ENCODE measurements at places on chromosomes 7 and 10.

DNA sequence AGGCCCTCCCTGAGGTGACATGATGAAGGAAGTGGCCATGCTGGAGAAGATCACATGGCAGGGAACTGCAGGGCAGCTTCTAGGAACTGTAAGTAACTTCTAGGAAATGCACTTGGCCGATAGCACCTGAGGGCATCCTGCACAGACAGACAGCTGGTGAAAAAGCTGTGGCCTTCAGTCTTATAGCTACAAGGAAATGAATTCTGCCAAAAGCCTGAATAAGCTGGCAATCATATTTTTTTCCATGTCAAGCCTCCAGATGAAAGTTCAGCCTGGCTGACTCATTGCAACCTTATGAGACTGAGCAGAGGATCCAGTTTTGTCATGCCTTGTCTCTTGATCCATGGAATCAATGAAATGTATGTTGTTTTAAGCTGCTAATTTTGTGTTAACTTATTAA, 91.1 kb upstream of the CACNA2D1 start:
- no peak for DNase-seq

- DNase-seq, result peak; percentile 52
Observed at GRCh38 chr7:155491812-155492211, 33.9 kb downstream of the EN2 start.

DNA sequence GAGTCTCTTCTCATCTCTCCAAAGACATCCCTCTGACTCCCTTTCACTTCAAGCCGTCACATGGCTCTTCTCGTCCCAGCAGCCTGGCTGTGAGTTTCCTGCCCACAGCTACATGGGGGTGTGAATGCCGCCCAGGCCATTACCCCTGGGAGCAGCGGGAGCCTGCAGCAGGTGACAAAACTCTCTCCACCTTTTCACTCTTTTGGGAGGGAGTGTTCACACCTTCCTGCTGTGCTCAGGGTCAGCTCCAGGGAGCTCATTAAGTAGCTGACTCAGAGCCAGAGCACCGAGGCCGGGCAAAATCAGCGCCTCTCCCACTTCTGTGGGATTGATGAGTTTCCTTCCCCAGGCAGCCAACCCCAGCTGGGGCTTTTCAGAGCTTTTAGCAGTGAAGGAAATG, 271.3 kb downstream of the TYW1 start:
- DNase-seq, result no peak

- no peak for DNase-seq
Observed at GRCh38 chr10:6211671-6212635, 9.2 kb downstream of the PFKFB3 start.

- DNase-seq, result no peak
Observed at GRCh38 chr7:77157446-77157845, 35.0 kb downstream of the CCDC146 start.

GRCh38 chr10:123380491-123381085, 226.4 kb downstream of the BUB3 start:
- no peak for DNase-seq

DNA sequence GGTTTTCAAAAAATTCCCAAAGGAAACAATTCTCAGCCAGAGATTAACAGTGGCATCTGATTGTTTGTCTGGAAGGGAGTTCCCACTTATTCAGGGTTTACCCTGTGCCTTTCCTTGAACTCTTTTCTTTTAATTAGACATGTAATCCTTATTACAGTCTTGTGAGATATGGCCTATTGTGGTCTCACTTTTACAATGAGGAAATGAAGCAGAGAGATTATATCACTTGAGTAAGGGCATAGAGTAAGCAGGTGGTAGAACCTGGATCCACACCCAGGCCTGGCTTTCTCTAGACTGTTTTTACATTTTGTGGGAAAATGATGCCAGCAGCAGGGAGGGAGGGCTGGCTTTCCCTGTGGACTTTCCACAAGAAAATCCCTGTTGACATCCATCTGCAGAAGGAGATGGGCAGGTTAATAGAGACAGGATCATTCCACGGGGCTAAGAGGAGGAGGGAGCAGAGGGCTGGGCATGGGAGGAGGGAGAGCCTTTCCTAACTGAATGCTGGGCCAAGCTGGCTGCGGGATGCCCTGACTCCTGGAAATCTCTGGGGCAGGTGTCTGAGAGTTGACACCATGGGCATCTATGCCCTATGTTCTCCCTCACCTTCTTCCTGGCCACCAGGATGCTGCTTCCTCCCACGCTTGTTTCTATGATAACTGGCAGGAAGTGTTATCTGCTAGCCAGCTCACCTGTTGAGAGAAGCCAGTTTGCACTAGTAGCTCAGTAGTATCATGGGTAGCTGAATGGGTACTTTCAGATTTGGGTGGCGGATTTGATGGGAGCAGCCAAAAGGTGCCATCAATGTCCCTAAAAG, 28.7 kb upstream of the ARHGAP22 start:
- no peak for DNase-seq

DNA sequence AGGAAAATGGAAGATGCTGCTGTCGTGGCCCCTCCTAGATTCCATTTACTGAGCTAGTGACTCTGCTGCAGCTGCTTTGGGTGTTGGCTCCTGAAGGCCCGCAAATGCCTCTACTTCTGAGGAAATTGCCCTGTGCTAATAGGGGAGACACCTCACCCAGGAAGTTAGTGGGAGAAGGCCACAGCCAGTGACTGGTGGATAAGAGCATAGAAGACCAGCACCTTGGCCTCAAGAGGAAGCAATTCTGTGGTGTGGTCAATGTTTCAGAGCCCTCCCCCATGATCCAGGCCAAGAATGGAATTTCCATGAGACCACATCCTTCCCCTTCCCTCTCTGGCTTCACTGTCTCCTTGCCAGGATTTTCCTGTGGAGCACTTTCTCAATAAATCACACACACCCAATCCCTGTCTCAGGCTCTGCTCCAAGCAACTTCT, 25.0 kb upstream of the FZD1 start:
- no peak for DNase-seq

DNA sequence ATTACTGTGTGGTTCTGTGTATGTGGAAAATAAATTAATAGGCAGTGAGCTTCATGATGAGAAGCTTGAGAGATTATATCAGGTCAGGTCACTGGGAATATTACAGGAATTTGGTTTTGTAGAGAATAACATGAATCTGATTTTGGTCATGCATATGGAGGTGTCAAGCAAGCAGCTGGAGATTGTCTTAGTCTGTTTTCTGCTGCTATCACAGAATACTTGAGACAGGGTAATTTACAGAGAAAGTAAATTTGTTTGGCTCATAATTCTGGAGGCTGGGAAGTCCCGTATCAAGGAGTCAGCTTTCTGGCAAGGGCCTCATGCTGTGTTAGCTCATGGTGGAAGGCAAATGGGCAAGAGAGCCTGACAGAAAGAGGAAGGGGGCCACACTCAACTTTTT, 120.7 kb upstream of the FAM3C start:
- DNase-seq, result no peak

DNA sequence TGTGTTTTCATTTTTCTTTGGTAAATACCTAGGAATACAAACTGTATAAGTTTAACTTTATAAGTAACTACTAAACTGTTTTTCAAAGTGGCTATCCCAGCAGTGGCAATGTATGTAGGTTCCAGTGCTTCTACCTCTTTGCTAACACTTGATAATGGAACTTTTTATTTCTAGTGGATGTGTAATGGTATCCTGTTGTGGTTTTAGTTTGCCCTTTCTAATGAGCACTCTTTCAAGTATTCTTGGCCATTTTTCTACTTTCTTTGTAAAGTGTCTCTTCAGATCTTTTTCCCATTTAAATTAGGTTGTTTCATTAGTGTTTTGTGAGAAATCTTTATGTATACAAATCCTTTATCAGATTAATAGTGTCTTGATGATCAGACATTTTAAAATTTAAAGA, 4.6 kb downstream of the KIF20B start:
- DNase-seq, result no peak

- peak; percentile 62 for DNase-seq
Observed at GRCh38 chr10:6074489-6075301, 12.5 kb upstream of the IL2RA start.

GRCh38 chr7:25122373-25122772, 2.7 kb downstream of the CYCS start:
- no peak for DNase-seq

- DNase-seq, result no peak
Observed at GRCh38 chr10:3720228-3721019, 64.6 kb downstream of the KLF6 start.

GRCh38 chr10:30827531-30828120, 198.1 kb upstream of the LYZL2 start:
- DNase-seq, result no peak

- DNase-seq, result peak; percentile 76
Observed at GRCh38 chr10:80529604-80530003, 8.1 kb upstream of the SH2D4B start.

DNA sequence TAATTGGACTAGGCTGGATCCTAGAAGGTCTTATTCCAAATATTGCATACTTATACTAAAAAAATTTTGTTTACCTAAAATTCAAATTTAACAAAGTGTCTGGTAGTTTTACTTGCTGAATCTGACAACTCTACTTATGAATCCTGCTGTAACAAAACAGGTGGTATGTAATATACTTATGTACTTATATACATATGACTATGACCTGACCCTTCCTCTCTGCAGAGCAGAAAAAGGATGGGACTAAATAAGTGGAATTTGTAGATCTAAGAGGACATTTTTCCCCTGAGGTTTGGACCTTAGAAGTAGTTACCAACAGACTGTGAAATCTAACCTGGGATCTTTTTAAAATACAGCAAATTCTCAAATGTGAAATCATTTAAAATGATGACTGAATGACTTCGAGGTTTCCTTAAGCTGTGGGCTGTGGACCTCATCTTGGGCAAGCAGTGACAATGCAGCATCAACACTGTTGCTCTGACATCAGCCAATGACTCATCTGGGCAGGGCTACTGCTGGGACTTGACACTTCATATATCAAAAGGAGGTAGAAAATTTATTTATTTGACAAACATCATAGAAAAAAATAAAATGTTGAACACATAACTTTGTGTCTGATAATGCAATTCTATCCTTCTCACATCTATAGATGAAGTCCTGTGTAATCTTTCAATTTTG, 73.6 kb downstream of the RELN start:
- no peak for DNase-seq

DNA sequence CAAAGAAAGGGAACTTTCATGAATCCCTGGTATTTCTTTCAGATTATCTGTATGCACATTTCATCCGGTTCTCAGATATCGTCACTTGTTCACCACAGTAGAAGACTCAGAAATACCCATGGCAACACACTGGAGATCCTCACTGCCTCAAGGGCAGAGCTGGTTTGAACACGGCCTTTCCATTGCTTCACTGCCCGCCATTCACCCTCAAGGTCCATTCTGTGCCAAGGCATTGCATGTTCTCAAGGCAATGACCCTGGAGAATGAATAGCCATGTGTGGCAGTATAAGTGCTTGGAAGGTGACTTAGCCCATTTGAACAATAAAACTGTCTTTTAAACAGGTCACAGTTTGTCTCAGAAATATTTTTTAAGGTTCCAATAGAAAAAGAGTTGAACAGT, 606.5 kb downstream of the IPMK start:
- DNase-seq, result no peak

- DNase-seq, result no peak
Observed at GRCh38 chr10:79132681-79133381, 64.1 kb downstream of the ZMIZ1 start.

GRCh38 chr7:47932016-47932415, 16.2 kb downstream of the PKD1L1 start:
- no peak for DNase-seq

DNA sequence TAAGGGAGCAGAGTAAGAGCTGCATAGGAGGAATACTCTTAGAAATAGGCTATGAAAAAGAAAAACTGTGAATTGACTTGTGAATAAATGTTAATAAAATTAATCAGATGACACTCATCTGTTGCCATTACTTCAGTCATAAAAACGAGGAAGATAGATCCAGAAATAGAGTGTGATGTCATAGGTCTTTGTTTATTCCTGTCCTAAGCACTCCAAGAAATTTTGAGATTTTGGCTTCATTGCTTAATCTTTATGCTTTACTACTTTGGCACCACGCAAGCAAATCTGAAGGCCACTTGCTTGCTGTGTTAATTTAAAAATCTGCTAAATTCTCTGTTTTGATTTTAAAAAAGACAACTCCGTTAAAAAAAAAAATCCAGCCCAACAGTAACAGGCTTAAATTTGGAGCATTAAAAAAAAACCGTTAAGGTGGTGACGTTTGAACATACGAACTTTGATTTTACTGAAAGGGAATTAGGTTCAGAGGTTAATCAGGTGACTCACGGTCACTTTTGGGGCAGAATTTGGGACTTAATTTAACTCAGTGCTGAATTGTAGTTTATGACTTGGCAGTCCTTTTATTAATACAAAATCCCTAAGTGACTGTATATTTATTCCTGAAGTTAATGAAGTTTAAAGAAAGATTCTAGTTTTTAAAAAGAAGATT, 3.4 kb downstream of the IFRD1 start:
- no peak for DNase-seq

DNA sequence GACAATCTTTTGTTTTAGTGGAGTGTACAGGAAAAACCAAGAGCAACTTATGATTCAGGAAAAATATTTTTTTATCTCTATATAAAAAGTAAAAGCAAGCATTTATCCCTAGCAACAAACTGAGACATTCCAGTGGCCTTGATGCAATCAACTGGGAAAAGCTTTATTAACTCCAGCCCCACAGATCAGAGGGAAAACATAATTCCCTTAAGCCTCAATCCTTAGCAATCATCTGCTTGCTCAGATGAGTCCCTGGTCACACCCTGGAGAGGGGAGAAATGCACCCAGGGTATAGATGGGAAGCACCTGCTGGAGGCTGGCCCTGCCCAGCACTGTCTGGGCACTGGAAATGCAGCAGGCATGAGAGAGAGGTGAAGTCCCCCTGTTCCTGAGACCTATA, 636.6 kb downstream of the TNS3 start:
- no peak for DNase-seq

DNA sequence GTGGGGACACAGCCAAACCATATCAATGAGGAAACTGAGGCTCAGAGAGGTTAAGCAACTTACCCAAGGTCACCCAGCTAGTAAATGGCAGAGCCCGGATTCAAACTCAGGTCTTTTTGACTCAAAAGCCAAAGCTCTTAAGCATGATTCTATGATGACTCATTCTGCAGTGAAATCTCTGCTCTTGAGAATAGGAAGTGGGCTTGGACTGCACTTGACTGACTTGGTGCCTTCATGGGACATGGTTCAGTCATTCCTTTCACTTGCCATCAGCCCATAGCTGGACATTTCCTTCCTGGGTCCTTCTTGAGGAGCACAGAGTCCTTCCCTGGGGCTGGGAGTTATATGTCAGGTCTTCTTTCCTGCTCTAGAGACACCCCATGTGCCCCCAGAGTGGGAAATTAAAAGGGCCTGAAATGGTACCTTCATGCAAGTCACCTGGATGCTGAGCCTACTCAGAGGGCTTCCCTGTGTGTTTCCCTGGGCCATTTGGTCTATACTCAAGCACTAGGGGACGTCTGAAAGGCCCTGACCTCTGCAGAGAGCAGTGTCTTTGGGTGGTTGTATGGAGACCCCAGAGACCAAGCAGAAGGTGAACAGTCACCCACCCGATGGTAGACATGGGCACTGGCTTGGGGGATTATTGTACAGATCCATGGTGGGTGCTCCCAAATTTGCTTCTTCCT, 62.4 kb upstream of the SDK1 start:
- no peak for DNase-seq

DNA sequence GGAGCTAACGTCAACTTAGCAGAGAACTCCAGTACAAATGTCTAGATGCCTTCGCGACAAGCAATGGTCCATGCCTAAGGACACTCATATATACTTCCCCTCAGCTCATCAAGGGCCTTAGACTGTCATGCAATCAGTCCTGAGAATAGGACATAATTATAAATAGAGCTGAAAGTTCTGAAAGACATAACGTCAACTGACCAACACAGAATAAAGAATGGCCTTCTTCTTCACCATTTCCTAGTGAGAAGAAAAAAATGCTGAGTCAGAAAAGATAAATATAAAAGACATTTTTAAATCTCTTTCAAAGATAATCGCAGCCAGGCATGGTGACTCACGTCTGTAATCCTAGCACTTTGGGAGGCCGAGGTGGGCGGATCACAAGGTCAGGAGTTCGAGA, 83.2 kb downstream of the ARMH3 start:
- no peak for DNase-seq
